ENCODE measurements at places on chromosomes 1 and 21.

GRCh38 chr1:54742282-54742681 is 22.0 kb downstream of the PARS2 start:
- DNase-seq, result no peak

- DNase-seq, result no peak
Observed at GRCh38 chr1:89600451-89601224, 32.3 kb upstream of the LRRC8C start.

DNA sequence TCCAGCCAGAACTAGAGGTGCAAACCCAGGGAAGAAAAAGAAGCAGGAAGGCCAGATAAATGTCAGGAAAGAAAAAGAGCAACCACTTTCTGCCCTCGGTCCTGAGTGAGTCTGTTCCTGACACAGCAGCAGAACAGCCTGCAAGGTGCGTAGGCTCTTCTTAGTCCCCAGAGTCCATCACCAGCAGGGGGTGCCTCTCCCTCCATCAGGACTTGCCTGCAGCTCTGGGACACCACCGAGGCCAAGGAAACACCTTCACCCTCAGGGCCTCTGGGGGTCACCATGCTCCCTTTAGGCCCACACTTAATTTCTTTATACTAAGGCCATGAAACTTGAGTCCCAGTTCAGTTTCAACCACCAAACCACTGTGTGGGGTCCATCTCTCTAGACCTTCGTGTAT is 43.7 kb upstream of the NFASC start:
- no peak for DNase-seq

DNA sequence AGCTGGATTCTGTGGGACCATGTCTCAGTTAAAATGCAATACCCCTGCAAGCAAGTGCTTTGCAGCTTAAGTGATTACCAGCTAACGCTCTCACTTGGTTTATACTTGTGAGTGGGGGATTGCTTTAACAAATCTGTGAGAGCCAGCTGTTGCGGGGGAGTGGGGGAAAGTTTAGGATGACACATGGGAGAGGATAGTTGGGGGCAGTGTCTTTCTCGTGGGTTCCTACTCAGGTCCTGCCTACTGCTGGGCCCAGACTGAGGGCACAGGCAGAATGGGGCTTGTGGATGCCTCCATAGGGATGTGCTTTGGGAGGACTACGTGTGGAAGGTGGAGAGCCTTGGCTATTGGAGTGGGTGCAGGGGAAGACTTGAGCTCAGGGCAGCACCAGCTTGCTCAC is 60.1 kb downstream of the ELK4 start:
- DNase-seq, result no peak

DNA sequence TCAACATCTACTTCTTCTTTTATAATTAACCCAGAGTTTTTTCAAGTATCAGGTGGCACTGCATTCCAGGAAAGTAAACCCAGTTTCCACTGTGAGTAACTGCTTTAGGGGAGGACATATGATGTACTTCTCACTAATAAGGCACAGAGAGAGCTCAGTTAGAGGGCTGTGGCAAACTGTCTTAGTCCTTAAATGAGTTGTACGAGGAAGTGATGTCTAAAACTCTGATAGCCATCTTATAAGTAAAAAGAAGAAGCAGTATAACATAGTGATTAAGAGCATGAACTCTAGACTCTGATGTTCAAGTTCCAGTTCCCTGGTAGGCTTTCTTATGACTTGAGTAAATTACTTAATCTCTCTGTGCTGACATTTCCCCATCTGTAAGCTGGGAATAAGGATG is 58.7 kb upstream of the PTGS2 start:
- no peak for DNase-seq

DNA sequence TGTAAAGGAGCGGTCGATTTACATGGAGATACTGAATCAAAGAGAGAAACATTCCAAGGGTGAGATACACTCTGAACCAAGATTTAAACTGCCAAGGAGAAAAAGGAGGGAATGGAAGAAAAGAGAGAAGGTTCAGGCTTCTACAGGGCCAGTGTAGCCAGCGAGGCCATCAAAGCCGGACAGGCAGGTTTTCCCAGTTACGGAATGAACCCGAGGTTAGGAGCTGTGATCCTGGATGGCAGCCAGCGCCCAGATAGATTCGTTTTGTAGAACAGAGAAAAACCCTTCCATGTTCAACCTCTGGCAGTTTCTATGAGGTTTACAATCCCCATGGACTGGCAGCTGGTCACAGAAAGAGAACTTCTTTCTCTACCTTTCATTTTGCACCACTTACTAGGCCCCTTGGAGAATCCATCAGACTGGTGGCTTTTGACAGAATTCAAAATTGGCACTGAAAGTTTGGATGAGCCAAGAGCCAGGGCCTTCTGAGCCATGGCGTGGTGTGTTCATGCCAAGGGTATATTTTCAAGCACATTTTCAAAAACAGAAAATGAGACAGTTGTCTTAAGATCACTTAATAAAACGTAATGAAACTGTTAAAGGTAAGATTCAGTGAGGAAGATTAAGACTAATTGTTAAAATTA is 171.5 kb downstream of the RUNX1 start:
- DNase-seq, result no peak

DNA sequence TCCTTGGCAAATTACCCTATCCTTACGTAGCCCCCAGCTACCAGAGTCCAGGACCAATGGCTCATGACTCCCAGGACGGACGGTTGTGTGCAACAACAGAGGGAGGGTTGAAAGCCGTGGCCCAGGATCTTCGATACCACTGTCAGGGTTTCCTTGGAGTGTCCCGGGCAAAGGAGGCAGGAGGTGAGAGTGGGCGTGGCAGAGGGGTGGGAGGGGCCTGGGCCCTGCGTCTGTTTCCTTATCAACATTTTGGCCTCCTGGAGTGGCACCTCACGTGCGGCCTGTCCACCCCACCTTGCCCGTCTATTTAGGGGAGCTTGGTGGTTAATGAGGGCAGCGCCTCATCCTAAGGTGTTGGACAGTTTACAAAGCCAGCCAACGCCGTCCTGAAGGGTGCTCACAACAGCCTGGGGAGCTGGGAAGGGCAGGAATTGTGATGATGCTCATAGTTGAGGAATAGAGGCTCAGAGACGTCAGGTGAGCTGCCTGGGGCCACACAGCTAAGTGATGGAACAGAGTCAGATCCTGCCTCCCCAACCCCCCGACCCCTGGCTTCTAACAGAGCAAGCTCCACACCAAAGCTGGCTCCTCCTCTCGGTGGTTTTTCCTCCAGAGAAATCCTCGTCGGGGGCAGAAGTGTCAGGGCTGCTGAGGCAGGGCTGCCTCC is 17.4 kb upstream of the ARHGEF10L start:
- no peak for DNase-seq

DNA sequence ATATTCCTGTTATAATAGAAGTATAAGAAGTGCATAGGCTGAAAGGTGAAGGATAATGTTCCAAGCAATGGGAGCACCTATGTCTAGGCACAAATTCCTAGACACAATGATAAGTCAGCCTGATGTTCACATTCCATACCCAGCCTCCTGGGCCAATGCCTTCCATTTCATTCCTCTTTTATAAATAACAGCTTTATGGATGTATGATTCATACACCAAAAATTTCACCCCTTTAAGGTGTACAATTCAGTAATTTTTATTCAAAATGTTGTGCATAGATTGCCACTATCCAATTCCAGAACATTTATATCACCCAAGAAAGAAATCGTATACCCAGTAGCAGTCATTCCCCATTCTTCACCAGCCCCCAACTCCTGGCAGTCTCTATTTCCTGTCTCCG is 118.8 kb downstream of the BRINP2 start:
- no peak for DNase-seq

GRCh38 chr21:30629200-30629599 is 5.8 kb upstream of the KRTAP20-2 start:
- no peak for DNase-seq
